AG04449 (cell line): ENCODE measurements at places on chromosomes 7 and 10.

GRCh38 chr7:107208024-107208521 lies 39.3 kb downstream of the HBP1 start:
- no peak for DNase-seq

DNA sequence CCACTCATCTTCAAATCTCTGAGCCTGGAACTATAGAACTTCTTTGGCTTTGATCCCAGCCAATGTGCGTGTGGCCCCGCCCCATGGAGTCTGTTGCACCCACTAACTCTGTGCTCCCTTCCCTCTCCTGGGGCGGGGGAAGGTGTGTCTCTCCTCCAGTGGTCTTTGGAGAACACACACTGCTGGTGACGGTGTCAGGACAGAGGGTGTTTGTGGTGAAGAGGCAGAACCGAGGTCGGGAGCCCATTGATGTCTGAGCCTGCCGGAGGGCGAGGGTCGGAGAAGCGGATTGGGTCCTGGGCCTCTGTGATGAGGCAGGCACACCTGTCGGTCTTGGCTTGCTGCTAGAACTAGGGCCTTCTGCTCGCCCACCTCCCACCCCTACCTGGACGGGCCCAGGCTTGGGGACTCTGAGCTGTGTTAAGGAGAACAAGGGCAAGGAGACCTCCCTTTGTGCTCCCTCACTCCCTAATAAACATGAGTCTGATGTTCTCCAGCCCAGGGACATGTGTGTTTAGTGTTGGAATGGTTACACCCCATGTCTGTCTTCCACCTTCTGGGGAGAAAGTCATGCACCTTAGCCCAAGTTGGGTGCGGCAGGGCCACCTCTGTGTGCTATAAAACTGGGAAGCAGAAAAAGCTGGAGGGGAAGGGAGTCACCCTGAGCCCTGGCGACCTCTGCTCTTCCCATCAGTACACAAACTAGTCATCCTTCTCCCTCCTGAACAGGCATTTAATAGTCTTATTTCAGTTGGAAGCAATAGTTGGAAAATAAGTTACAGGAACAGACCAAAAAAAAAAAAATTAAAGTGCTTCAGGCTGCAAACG lies 4.6 kb downstream of the TRAPPC14 start:
- DNase-seq: no peak

GRCh38 chr10:81866753-81867152 lies 8.2 kb upstream of the NRG3 start:
- DNase-seq: no peak

GRCh38 chr7:142352543-142352942 lies 94.7 kb upstream of the PRSS58 start:
- DNase-seq: no peak

- DNase-seq: no peak
These were observed 1.2 kb downstream of the CLDN15 start for GRCh38 chr7:101236292-101236835.

GRCh38 chr7:72292794-72293193 lies 119.3 kb downstream of the CALN1 start:
- no peak for DNase-seq

GRCh38 chr10:80159166-80159873 lies 26.8 kb downstream of the PLAC9 start:
- no peak for DNase-seq

DNA sequence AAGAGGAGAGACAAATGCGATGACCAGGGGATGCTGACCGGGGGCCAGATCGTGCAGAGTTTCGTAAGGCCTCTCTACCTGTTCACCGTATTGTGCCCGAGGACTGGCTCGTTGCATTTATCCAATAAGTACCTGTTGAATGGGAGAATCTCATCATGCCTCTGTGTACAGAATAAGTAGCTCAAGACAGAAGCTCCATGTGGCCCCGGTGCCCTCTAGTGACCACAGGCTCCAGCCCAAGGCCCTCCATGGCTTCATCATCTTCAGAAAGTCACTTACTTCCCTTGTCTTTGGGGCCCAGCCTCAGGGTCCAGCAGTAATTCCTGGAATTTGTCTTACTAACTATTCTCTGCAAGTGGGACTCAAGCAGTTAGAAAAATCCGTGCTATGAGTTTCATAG lies 151.0 kb downstream of the CHN2 start:
- no peak for DNase-seq

DNA sequence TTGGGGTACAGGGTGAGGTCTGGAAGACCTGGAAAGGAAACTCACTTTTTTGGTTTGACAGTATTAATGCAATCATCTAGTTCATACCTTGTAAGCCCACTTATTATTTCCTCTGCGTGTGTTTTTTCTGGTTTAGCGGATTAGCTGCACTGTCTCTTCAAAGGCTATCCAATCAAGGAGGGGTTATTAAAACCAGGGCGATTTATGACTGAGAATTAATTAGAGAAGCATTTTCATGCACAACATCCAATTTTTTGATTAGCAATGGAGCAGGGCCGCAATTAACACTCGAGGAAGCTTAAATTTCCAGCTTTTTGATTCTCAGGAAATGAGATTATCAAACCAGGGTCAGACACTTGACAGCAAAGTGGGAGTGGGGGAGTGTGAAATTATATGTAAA lies 248.9 kb downstream of the EXOC4 start:
- DNase-seq: no peak

- no peak for DNase-seq
These were observed 267.0 kb upstream of the TCERG1L start for GRCh38 chr10:131578472-131578970.

GRCh38 chr7:143047326-143047725 lies 4.8 kb upstream of the OR6V1 start:
- DNase-seq: no peak

DNA sequence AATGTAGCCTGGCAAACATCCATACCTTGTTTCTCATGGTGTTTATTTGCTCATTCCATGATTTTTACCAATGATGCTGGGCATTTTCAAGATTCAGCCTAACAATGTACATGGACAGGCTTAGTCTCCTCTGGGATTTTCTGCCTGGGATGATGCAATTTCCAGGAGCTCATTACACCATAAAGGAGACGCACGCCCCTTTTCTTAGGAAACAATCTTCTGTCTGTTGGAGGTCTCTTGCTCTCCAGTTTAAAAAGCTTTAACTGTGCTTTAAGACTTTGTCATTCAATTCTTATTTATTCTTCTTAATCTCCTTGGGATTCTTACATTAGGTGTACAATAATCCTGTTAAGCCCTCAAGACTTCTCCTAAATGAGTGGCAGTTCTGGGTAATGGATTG lies 150.3 kb upstream of the NRP1 start:
- no peak for DNase-seq

DNA sequence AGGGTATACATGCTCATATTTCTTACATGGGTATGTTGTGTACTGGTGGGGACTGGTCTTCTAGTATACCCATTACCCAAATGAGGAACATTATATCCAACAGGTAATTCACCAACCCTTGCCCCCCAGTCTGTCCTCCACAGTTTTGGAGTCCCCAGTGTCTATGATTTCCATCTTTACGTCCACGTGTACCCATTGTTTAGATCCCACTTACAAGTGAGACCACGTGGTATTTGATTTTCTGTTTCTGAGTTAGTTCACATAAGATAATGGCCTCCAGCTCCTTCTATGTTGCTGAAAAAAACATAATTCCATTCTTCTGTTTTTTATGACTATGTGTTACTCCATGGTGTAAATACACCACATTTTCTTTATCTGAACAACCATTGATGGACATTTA lies 49.3 kb upstream of the CYP2C9 start:
- DNase-seq: no peak

GRCh38 chr7:25926891-25927625 lies 224.9 kb upstream of the NFE2L3 start:
- DNase-seq: no peak

GRCh38 chr10:89283025-89283935 lies 18.6 kb upstream of the IFIT2 start:
- no peak for DNase-seq

DNA sequence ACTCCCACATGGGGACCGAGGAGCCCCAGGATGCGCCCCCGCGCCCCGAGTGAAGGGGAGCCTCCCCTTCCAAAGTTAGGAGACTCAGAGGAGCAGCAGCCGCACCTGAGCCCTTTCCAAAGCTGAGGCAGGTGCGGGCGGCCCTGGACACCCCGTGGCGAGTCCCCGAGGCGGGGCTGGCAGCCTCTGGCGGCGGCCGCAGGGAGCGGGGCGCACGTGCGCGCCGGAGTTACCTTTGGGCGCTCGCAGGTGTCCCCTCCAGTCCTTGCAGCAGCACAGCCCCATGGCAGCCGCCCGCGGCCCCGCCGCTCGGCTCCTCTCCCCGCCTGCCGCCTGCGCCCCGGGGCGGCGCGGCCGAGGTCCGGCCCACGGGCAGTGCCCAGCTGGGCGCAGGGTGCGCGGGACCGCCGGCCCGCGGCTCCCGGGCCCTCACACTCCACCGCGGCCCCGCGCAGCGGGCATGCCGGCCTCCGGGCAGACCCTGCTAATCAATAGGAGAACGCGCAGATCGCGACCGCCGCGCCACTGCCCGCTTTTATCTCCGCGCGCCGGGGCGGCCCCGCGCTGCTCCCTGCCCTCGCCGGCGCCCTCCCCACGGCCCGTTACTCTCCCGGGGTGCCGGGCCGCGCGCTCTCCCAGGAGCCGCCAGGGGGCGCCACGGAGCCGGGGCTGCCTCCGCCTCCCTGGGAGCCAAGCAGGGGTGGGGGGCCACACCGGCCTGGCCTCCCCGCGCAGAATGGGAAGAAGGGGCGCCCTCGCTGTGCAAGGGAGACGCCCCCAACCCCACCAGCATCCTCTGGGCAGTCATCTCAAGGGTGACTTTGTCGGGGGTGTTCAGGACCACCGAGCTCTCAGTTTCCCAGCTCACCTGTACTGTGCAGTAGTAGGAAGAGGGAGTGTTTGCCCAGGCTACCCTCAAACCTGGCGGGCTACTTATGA lies 80.8 kb downstream of the ARHGAP22 start:
- DNase-seq: no peak

DNA sequence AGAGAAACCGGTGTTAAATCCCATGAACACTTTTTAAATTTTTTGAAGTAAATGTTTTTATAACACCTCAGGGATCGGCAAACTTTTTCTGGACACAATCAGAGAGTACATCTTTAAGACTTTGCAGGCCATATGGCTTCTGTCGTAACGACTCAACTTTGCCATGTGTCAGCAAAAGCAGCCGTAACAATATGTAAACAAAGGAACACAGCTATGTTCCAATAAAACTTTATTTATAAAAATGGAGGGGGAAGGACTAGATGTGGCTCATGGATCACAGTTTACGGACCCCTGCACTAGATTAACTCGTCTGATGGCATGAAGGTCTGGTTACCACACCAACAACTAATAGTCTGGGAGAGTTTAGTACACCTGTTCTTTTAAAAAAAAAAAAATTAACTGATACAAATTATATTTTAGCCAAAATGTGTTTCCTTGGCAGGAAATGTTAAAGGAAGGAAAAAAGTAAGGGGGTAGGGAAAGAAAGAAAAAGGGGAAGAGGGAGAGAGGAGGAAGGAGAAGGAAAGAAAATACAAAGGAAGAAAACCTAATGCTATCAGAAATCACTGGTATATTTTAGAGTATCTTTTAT lies 50.2 kb downstream of the ABI1 start:
- DNase-seq: no peak

DNA sequence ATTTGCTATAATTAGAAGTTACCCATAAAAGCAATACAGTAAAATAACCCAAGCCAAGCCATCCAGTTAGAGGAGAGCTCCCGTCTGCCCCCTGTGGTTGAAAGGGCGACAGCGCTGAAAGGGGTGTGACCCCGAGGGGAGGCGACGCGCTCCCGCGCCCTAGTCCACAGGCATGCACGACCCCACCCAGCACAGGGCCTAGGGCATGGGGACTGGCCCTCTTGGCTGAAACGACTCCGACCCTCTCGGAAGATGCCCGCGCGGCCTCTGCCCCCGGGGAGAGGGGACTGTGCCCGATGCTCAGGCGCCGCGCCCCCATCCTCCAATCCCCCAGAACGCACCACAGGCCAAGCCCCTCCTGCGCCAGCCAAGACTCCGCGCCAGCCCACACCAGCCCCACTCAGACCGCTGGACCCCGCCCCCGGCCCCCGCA lies 64.0 kb downstream of the CSGALNACT2 start:
- no peak for DNase-seq

- DNase-seq: no peak
These were observed 844 bp downstream of the NRF1 start for GRCh38 chr7:129612112-129613015.

GRCh38 chr10:116097239-116097784 lies 175.7 kb downstream of the GFRA1 start:
- DNase-seq: no peak

DNA sequence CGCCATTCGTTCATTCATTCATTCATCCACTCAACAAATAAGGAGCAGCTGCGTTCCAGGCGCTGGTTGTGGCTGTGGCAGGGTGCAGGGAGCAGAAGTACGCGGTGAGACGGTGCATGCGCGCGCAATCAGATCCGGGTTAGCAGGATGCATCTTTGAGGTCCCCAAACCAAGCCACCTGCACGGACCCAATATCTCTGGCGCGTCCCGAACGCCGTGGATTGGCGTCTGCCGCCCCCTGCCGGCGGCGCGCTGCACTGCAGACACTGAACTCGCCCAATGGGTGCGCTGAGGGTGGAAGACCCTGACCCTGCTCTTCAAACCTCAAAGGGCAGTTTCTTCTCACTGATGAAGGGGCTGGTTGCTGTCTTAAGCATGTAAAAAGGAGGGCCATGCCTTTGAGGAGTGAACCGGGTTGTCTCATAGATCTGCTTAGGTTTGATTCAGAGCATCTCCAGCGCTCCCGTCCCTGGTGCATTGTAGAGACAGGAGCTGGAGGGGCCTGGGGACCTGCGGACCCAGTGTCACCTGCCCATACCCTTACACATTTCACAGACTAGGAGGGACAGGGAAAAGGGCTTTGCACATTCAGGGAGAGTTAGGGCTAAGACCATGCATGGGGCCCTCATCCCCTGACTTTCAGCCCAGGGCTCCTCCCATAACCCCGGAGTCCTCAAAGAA lies 102.5 kb downstream of the RAMP3 start:
- DNase-seq: no peak

DNA sequence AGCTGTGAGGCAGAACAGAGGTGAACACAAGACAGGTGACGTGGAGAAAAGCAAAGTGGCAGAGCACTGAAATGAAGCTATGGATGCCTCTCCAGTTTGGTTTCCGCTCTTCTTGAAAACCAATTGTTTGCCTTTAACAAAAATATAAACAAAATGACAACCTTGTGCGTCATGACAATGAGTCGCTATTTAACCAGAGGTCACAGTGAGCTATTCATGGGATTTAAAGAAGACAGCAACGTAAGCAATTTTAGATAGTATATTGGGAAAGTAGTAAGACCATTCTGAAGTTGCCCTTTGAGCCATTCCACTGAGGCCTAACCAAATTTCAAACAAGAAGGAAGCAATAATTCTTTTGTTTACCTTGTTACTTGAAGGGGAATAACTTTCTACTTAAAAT lies 15.2 kb upstream of the LRRTM3 start:
- no peak for DNase-seq

GRCh38 chr10:121864653-121865052 lies 63.2 kb downstream of the ATE1 start:
- DNase-seq: no peak

- DNase-seq: no peak
These were observed 534 bp upstream of the ACBD5 start for GRCh38 chr10:27241010-27241651.

GRCh38 chr10:2222631-2223030 lies 485.3 kb upstream of the ADARB2 start:
- DNase-seq: no peak
